ENCODE measurements at places on chromosomes 12 and 14. TPM values are rescaled to one million over a fixed set of nuclear protein-coding genes. Genes with fewer than 3 reads are reported as not detected.

DNA sequence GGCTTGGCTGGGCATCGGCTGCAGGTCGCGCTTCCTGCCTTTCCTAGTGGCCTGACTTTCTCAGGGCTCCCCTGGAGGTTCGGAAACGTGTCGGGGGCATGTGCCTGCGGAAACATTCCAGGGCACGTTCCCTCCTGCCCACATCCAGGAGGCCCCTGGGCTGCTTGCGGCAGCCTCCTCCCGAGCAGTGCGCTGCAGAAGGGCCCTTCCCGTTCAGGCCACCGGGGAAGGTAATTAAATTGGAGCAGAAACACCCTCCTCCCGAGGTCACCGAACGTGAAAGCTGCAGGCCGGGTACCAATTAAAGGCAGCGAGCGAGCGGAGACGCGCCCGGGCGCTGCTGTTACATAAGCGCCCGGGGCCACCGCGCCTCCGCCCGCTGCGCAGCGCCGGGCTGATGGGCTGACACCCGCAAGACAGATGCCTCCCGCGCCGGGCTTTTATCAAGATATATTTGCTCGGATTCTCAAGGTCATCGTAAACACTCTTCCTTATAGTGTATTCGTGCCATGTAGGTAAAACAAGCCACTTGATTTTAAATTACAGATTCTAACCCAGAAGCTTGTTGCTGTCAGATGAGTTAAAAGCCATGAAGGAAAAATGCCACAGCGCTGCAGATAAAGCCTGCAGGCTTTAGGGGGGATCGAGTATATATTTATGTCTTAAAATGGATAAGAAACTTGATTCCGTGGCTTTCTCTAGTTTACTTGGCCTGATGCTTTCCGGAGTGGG lies 31.4 kb downstream of the SSPN start:
- DNase-seq: no peak

DNA sequence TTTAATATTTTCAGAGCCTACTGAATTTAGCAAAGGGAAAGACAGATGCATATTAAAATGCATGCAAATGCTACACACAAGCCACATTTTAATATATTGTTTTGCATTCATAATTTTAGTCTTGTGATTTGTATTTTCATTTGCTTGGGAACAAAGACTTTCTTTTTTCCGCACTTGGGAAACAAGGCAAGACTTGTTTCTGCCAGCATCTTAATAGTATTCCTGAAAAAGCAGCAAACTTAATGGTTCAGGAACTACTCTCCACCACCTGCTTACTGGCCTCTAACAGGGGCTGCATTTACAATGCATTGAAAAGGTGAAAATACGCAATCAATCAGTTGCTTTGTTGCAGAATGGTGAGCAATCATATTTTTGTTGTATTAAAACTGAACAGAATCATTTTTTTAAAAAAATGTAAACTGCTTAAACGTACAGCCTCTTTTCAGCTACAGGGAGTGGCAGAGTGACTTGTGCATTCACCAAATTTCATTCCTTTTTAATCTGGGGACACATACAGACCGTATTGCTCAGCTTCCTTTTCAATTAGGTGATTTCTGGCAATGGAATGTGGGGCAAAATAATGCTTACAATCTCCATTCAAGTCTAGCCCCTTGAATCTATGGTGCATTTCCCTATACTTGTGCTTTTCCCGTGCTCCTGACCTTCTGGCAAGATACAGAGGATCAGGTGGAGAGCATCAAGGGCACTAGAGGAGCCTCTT lies 144.1 kb upstream of the BTG1 start:
- no peak for DNase-seq

Gene ZFYVE26
- total RNA-seq: 33.7 TPM

Gene KRT78
- total RNA-seq: not detected

- no peak for DNase-seq
These were observed 1.7 kb upstream of the TNS2 start for GRCh38 chr12:53048033-53048779.

- no peak for DNase-seq
These were observed 441.1 kb downstream of the PCNX1 start for GRCh38 chr14:71348394-71348793.

Gene SLC38A4
- total RNA-seq: 0.31 TPM

Gene MYF5
- total RNA-seq: not detected

DNA sequence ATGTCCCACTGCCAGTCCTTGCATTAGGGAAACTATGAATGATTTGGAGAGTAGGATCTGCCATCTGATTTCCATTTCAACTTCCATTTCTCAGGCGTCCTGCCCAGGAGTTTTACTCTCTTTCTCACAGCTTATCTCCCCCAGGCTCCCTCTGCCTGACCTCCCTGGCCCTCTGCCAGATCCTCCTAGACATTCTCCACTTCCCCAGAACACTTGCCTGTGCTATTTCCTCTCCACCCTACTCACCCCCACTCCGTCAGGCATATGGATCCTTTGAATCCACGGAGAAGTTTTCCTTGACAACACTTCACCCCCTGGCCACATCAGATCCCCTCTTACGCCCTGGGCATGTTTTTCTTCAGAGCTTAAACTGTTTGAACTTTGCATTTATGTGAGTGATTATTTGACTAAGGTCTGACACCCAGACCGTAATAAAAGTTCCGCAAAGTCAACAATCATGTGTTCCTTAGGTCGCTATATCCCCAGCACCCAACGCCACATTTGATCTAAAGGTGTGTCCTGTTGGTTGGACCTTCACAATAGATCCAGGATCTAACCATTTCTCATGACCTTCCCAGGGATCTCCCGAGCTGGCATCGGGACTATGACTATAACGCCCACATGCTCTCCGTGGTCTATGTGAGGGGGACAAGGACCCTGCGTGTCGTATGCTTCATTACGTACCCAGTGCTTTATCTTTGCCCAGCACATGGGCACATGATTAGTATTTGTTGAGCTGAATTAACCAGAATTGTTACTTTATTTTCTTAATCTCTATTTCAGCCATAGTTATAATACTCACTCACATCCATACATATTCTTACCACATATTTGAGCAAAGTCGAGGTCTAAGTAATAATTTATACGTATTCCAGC lies 255.8 kb upstream of the FOXN3 start:
- no peak for DNase-seq

Data from omental fat pad (tissue), 4 donors.